Cortex of kidney (tissue), 1 donor: ENCODE measurements at places on chromosomes 11 and 22.

- DNase-seq = no peak
Observed at GRCh38 chr11:69972351-69972802, 105.7 kb upstream of the ANO1 start.

DNA sequence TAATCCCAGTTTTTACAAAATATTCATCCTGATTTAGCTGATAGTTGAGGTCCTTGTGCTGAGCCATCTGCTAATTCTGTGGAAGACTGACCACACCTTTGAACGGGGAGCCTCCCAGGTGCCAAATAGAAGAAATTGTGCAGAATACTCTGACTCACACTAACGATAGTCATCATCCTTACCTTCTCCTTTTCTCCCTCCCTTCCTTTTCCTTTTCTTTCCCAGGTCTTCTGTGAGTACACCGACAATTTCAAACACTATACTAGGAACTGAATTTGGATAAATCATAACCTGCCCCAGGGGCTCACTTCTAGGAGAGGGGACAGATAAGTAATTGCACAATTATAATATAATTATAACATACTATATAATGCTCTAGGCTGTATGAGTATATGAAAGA, 73.1 kb upstream of the CTSC start:
- DNase-seq = no peak

DNA sequence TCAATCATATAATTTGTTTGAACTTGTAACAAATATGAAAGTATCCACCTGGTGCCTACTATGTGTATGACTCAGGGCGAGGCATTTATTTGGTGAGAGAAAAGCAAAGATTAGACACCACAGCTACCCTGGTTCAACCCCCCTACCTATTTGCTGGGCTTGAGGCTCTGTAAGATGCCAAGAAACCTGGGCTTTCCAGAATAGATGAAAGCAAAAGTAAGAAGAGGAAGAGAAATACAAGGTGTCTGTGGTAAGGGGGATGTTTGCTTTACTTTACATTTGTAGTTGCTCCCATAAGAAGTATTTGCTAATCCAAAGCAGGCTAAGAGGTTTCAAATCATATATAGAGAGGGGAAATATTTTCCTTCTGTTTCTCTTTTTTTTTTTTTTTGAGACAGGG, 61.7 kb downstream of the DDI1 start:
- no peak for DNase-seq

GRCh38 chr11:19232910-19233503, 7.7 kb downstream of the E2F8 start:
- DNase-seq = no peak

- no peak for DNase-seq
Observed at GRCh38 chr11:6526411-6527135, 29.5 kb downstream of the DNHD1 start.
